ENCODE measurements at places on chromosomes 12 and 14. TPM values are rescaled to one million over a fixed set of nuclear protein-coding genes. Genes with fewer than 3 reads are reported as not detected.

GRCh38 chr14:83972631-83973030 lies 1557.3 kb upstream of the FLRT2 start:
- DNase-seq = no peak

DNA sequence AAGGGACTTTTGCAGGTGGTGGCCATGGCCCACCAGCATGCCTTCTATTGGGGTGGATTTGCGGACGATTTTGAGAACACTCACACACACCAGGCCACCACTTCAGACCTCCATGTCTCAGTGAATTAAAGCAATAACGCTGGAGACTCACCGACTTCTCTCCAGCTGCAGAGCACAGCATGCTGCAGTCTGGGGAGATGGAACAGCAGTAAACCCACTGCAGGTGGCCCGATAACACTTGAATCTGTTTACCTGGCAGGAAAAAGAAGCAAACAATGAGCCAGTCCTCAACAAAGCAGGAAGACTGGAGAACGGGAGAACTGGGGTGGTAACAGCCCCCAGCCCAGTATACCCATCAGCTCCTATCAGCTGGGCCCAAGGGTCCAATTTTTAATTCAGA lies 21.6 kb downstream of the RFC5 start:
- DNase-seq = no peak

GRCh38 chr12:67712011-67712410 lies 63.5 kb downstream of the DYRK2 start:
- DNase-seq = no peak

DNA sequence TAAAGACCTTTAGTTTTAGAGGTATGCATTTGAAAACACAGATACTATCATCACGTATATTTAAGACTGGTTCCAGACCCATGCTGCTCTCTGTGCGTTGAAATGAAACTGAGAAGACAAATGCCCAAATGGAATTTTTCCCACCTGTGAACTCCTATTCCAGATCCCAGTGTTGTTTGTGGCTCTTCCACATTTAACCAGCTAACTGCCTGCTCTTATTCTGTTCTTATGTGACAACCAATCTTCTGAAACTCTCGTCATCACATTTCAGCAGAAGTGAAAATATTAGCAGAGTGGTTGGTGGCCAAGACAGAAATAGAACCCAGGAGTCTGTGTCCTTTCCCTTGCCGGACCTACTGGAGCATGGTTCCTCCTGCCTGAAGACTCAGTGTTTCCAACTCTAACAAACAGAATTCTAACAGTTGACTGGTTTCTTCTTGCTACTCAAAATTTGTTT lies 460.2 kb downstream of the RAD51B start:
- no peak for DNase-seq

DNA sequence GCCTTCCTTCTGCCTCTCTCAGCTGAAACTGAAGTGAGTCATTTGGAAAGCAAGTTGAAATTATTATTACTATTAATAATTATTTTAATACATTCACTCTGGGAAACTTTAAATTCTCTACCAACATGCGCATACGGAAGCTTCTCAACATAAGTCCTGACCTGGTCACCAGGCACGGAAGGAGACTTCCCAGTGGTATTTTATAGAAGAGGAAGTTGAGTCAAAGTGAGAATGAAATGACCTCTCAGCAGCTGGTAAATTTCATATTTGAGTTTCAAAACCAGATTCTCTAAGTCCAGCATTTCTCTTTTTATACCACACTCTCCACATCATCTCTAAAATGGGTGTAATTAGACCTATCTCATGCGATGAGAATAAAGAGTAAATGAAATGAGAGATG lies 747.4 kb downstream of the VRK1 start:
- no peak for DNase-seq

- DNase-seq = peak; percentile 82
Observed at GRCh38 chr12:113334786-113335539, at the start of gene SLC8B1. Gene SLC8B1 (minus strand): TSS chr12:113335109. CDS start chr12:113332878, 2,231 bp downstream.

GRCh38 chr12:13326076-13326475 lies 129.6 kb downstream of the EMP1 start:
- DNase-seq = no peak

DNA sequence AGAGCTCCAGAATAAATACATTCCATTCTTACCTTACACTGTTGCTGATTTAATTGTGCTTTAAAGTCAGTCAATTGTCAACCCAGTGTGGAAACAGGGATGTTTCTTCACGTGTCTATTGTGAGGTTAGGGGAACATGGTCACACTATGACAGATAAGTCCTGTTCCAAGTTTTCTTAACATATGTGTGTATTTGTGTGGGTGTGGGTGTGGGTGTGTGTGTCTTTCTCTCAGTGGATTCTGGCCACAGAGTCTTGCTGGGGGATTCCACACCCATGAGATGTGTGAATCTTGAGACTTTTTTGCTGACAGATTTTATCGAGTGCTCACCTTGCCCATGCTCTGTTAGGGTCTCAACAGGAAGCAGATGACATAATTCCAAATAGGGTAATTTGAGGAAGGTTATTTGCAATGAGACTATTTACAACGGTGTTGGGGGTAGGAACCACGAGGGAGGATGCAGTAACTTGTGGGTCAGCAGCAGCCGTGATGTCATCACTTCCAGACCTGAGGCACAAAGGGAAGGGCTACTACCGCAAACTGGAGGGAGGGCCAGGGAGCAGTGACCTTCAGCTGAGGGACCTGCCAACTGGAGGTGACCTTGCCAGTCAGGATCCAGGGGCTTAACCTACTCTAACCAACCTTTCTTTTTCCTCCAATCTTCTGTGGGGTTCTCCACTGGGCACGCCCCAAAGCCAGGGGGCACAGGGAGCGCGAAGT lies 1.9 kb upstream of the VRK1 start:
- no peak for DNase-seq

GRCh38 chr12:65500091-65500900 lies 221.8 kb downstream of the MSRB3 start:
- no peak for DNase-seq

- no peak for DNase-seq
Observed at GRCh38 chr12:27367078-27367477, 34.4 kb downstream of the BMAL2 start.

DNA sequence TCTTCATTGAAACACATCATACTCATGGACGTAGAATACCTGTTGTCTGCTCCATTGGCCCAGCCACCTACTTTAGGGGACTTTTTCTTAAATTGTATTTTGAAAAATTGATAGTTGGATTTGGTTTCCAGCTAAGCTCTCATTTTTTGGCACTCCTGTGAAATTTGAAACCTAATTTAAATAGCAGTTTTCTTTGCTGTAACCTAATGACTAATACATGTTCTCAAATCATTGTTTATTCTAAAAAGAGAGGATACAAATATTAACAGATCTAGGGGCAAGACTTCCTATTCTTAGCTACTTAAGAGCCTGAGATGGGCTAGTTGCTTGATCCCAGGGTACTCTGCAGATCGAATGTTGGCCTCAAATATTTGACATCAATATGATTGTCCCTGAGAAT lies 78.9 kb downstream of the PLEKHA5 start:
- DNase-seq = no peak

DNA sequence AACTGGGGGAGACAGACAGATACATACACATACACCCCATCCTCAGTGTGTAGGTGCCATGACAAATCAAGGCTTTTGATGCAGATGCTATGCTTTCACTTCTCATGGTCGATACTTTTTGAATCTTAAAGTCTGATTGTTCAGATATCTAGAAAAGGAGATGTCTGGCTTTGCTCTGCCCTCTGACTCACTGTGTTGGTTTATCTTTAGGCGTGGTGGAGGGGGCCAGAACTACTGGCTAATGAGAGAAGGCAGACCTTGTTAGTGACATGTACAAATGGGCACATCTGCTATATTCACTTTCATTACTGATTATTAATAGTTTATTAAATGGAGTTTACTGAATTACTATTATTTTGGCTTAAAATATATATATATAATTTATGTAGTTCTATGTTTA lies 444.3 kb upstream of the RGS6 start:
- no peak for DNase-seq

GRCh38 chr12:25056011-25056410 lies 107.1 kb upstream of the BCAT1 start:
- no peak for DNase-seq

- DNase-seq = no peak
Observed at GRCh38 chr12:91914701-91915100, 230.9 kb downstream of the BTG1 start.

DNA sequence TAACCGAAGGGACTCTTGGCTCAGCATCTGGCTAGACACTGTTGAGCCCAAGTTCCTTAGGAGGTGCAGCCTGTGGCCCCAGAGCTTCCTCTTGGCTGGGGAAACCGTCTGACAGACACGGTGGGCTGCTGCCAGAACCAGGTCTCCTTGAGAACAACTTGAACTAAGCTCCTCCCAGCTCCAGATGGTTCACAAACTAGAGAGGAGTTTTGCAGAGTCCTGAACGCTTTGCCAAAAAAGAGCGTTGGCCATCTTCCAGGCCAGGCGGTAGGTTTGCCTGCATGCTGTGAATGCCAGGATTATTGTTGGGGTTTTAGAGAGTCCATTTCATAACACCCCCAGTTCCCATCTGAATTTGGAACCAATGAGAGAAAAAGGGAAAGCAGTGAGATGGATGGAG lies 399.8 kb downstream of the RGS6 start:
- DNase-seq = no peak

DNA sequence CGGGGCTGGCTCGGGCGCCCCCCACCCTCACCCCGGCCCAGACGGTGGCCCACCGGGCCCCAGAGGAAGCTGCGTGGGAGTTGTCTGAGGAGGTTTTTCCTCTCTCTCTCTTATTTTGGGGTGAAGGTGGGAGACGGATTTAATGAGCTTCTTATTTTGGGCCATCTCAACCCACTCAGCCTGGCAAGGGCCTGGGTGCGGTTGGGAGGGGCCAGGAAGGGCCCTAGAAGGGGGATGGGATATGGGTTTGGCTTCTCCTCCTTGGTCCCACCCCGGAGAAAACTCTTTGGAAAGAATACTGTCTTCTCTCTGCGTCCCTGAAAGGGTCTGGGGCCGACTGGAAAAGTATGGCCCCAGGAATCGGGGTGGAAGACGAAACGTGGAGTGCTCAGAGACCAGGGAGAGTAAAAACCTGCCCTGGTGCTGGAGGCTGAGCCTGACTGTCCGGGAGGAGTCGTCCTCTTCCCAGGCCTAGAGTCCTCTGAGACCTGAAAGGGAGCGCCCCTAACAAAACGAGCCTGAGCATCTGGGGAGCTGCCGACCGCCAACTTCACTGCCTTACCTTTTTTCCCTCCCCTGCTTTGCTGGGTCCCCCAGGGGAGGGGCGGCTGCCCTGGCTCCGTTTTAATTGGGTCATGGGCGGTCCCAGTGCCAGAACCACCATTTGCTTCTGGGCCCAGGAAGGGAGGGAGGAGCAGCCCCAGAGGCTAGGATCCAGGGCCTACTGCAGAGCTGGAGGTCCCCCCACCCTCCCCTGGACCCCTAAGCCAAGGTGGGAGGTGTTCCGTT lies 1.6 kb downstream of the MMP14 start:
- DNase-seq = no peak

- DNase-seq = no peak
Observed at GRCh38 chr12:31929027-31929526, 30.1 kb upstream of the RESF1 start.

DNA sequence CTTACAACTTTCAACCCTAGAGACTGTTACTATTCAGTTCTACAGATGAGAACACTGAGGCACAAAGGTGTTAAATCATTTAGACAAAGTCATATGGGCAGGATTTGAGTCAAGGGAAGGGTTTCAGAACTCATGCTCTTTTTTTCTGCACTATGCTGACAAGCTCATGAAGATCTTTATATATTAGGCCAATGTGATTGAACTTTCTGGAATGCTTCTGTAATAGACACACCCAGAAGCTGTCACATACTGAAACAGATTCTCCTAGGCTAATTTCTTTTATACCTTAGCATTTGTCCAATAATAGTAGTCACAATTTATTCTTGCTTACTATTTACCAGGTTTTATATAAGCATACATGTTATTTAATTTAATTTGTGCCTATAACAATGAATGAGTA lies 164.0 kb downstream of the ALG10B start:
- DNase-seq = no peak

DNA sequence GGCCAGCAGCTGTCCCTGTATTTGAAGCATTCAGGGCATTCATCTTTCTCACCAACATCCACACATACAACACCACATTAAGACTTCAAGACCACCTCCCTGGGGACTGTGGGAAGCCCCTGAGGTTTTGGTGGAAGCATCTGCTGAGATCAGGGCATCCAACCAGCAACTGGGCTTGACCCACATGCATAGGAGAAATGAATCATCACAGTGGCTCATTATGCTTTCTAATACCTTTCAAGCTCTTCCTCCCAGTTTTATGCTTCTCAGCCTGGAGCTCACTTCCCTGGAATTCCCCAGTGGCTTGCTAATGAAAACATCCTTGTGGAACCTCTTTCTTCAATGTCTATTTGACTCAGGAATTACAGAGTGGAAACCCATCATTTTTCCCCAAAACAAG lies 21.4 kb upstream of the CMKLR1 start:
- no peak for DNase-seq

DNA sequence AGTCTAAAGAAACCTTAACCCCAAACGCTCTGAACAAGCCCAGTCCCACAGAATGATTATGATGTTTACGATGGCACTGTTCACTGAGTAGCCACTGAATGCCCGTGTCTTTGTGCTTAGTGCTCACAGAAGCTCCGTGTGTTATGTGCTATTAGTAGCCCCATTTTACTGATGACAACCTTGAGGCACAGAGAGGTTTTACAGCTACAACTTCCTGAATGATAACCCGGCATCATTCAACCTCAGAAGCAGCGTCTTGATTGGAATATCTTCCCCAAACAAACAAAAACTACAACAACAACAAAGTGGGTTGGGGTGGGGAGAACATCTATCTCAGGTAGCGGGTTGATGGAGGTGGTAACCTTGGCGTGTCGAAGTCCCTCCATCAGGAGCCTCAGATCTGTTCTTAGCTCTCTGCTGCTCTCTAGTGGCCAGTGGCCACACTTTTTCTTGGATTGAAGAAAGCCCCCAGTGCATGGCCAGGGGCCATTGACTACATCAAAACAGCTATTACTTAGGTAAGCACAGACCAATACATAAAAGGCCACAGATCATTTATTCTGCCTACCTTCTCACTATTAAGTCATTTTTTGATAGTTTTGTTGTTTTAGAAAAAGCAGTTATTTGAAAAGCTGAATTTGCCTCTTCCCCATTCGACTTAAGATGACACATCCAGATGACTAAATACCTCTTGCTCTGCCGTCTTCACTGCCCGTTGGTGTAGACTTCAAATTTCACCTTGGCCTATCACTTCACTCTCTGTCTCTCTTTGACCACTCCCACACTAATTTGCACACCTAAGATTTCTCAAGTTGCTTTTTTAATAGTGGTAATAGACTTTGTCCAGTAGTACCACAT lies 376.9 kb downstream of the GALC start:
- DNase-seq = no peak

GRCh38 chr12:28543021-28543890 lies 353.0 kb downstream of the CCDC91 start:
- no peak for DNase-seq

Gene HOXC5
- total RNA-seq = 0.28 TPM

Gene C14orf39
- not detected for total RNA-seq

Gene IAPP
- total RNA-seq = not detected

Gene SLC10A1
- not detected for total RNA-seq

Gene NUAK1
- 47.3 TPM for total RNA-seq

Gene GLT1D1
- 0.09 TPM for total RNA-seq

Gene FSCB
- 0.19 TPM for total RNA-seq

Gene GPR135
- total RNA-seq = 5.5 TPM

Gene GPR132
- 7.7 TPM for total RNA-seq

Gene OR4E2
- total RNA-seq = not detected

Data from omental fat pad (tissue), 4 donors.